ENCODE measurements at places on chromosomes 5 and 9.

DNA sequence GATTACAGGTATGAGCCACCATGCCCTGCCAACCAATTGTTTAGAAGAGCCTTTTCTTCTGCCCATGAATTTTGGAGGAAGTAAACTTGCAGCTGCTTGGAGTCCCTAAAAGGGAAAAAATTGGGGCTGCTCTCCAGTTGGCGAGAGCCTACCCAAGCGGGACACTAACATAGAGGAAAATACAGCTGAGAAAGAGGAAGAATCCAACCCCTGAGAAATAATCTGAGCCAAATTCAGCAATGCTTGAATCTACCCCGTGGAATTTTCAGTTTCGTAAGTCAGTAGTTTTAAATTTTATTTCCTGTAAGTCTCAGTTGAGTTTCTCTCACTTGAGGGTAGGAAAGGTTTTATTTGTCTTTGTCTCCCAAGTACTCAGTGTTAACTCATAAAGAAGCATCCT, 30.4 kb upstream of the UBTD2 start:
- DNase-seq: no peak

- DNase-seq: no peak
These were observed 60.8 kb downstream of the PTPN3 start for GRCh38 chr9:109437286-109437685.

DNA sequence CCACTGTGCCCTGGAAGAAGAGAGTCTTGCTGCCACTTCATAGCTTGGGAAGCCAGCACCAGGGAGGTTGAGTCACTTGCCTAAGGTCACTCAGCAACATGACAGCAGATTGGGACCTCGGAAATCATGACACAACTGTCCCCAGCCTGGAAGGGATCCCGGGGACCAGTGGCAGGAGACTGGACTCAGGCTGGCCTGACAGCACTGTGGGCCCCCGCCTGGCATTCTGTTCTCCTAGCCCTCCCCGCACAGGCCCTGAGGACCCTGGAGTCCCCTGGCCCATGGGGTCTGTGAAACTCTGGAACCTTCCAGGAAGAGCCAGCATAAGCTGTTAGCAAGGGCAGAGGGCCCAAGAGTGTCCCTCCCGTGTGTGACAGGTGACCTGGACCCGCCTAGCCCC, 64.9 kb downstream of the COL5A1 start:
- DNase-seq: no peak

DNA sequence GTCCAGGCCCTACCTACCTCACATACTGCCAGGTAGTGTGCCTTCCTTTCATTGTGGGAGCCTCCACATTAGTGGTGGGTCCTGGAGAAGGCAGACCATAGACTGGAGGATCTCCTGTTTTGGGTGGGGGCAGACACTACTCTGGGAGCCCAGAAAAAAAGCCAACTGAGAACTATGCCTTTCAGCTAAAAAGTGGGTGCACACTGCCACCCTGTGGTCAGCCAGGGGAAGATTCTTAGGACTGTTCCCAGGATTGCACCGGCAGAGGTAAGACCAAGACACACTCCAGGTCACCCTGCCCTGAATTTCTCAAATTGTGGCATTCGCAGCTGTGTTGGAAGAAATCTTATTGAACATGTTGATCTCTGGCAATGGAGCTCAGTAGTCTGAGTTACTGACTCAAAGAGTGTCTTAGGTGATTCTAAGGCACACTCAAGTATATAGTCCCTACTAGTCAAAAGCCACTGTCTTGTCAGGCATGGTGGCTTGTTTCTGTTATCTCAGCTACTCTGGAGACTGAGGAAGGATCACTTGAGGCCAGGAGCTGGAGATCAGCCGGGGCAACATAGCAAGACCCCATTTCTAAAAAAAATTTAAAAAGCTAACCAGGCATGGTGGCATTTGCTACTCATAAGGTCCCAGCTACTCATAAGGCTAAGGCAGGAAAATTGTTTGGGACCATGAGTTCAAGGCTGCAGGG, 3.6 kb downstream of the SIGMAR1 start:
- peak; percentile 35 for DNase-seq

DNA sequence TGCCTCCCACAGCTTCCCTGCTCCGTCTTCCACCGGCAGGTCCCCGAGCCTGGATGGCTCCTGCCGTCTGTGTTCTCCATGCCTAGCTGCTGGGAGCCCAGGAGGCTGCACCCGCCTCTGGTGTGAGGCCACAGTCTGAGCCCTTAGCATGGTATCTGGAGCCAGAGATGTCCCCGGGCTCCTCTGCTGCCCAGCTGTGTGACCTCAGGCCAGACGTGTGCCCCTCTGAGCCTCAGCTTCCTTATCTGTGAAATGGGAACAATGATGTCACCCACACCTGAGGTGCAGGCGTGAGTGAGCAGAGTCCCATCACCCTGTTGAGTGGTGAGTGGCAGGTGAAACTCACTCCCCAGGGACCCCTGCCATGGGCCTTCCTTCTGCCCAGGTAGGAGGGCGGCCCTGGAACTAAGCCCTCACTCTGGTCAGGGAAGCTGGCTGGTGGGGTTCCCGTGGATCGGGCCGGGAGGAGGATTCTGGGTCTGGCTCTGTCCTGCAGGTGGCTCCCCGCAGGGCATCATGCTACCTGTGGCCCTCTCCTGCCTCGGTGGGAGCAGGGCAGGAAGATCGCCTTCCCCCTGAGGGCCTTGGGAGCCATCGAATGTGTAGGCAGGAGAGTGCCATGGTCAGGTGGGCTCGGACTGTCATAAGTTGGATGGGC, 239.0 kb downstream of the PBX3 start:
- DNase-seq: no peak

GRCh38 chr5:94932259-94932658, 313.8 kb downstream of the SLF1 start:
- DNase-seq: no peak

DNA sequence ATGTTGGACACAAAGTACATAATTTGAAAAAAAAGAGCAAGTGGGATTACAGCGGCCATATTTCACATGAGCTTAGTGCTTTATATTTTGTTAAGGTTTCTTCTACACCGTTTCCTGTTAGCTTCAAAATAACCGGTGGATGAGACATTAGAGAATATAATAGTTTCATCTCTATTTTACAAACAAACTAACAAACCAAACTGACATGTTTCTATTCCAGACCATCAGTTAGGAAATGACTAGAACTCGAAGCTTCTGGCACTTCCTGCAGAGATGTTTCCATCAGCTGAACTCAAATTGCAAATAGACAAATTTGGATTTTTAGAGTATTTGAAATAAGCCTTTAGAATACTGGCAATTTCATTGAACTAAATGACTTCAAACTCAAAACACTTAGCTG, 86.5 kb downstream of the MTRR start:
- DNase-seq: no peak

DNA sequence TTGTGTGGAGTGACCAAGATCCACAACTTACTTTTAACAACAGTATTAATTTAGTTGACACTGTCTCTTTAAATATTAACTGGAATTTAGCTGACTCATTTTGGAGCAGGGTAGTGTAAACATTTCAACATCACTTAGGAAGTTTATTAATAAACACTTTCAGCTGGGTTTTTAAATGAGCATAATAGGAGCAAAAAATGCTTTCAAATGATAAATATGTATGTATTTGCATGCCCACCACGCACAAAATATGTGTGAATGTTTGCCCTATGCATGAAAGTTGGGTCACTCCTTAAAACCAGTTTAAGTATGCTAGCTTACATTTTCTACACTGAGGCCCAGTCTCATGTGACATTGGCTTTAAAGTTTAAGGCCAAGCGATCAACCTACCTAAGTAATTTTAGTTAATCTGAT, 2.9 kb downstream of the ZFAND5 start:
- DNase-seq: no peak

DNA sequence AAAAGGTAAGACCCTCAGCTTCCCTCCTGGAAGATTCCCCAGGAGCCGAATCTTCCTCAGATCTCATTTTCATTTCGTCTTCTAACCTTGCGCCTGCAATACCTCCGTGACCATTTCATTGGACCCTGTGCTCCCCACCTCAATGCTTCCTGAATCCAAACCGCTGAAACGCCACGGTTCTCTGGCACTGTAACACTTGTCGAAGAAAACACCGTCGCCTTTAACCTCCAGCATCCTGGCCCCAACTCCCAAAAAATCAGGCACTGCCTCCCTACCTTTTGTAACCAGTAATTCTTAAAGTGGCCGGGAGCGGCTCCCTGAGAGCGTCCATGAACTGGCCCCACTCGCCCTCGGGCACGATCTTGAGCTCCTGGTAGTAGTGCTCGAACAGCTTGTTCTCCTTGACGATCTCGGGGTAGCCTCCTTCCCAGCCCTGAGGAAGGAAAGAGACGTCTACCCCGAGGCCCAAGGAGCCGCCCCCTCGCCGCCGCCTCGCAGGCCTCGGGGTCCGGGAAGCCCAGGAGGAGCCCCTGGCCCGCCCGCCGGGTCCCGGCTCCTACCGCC, 438 bp downstream of the NSUN2 start:
- DNase-seq: no peak

- DNase-seq: no peak
These were observed 65.1 kb downstream of the ANKH start for GRCh38 chr5:14806456-14806855.
